ENCODE measurements at places on chromosomes 2 and 18.
A peak's percentile ranks its signal among the peaks of the same experiment; 100 is the strongest.

- no peak for DNase-seq
Measured at GRCh38 chr2:71856773-71857525, 290.7 kb downstream of the CYP26B1 start.

GRCh38 chr2:3867469-3867868 is 164.1 kb downstream of the DCDC2C start:
- peak; percentile 97 for DNase-seq

GRCh38 chr2:42771546-42772153 is 7.7 kb upstream of the OXER1 start:
- no peak for DNase-seq

- no peak for DNase-seq
Measured at GRCh38 chr18:6816154-6816553, 86.6 kb downstream of the ARHGAP28 start.
